ENCODE measurements at places on chromosomes 6 and 20.

DNA sequence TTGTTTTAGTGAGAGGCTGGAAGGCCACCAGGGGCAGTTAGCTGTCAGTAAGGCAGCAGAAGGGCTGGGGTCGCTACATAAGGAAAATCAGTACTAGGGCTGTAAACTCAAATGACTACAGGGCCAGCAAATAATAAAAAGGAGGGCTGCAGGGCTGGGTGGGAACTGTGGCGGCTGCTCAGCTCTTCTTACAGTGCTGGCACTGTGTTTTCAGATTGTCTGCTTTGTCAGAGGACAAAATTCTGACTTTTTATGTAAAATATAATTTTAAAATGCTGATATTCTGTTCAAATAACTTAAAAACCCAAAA, 23.2 kb downstream of the HLA-A start:
- no peak for DNase-seq

DNA sequence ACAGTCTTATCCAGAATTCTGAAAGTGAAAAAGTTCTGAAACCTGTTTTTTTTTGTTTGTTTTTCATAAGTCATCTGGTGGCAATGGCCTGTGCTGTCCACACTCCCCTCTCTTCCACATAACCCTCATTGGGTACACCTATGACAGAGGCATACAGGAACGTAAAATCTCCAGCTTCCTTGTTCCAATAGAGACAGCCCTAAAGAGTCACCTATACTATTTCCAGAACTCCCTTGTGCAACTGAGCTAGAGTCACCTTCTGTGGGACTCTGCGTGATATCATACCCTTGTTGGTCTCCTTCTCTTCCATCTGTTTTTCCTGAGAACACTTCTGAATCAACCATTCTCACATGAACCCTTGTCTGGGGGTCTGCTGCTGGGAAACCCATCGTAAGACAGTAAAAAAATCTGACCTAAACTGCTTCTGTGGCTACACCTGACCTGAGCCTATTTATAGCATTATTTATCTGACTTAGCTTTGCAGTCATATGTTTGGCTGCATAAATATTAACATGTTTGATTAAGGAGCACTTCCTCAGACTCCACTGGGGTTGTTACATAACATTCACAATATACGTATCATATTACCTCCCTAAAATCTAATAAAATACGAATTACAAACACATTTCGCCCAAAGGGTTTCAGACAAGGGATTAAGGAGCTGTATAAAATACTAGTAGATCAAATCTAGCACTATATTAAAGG, 151.9 kb downstream of the PTPRT start:
- no peak for DNase-seq

- DNase-seq = no peak
These were observed 94.4 kb upstream of the ADGRF4 start for GRCh38 chr6:47603995-47604394.

GRCh38 chr6:25253351-25253750, 25.8 kb upstream of the CARMIL1 start:
- no peak for DNase-seq

DNA sequence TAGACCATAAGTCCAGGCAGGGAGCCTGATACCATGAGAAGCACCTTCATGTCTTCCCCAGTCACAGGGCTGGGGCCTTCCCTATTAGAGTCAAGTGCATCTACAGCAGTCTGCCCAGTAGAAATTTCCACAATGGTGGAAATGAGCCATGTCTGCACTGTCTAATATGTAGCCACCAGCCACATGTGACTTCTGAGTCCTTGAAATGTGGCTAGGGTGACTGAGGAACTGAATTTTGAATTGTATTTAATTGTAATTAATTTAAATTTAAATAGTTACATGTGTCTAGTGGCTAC, 300.2 kb downstream of the CLIC5 start:
- no peak for DNase-seq

GRCh38 chr6:142737368-142738034, 207.5 kb downstream of the HIVEP2 start:
- no peak for DNase-seq

GRCh38 chr20:19370076-19371075, 157.9 kb downstream of the SLC24A3 start:
- no peak for DNase-seq
